ENCODE measurements at places on chromosomes 16 and 17. TPM values are rescaled to one million over a fixed set of nuclear protein-coding genes. Genes with fewer than 3 reads are reported as not detected.

Gene MATCAP1
- 0.58 TPM for polyA plus RNA-seq

- no peak overlapping the region for H3K27ac ChIP-seq
- no peak overlapping the region for H3K4me3 ChIP-seq
- no peaks in the 10 kb centered on the region for H3K4me1 ChIP-seq
- no peak for DNase-seq
- peaks cover 71% of the 10 kb centered on the region for H3K36me3 ChIP-seq
Observed at GRCh38 chr16:87723226-87723623, 42.6 kb downstream of the KLHDC4 start.

GRCh38 chr16:85625053-85625452 is 11.9 kb downstream of the GSE1 start:
- H3K36me3 ChIP-seq: peaks cover 24% of the 10 kb centered on the region
- no peak for DNase-seq

- H3K4me1 ChIP-seq: no peaks in the 10 kb centered on the region
- no peak for DNase-seq
- H3K27me3 ChIP-seq: no peaks in the 10 kb centered on the region
- H3K36me3 ChIP-seq: no peaks in the 10 kb centered on the region
- H3K4me3 ChIP-seq: no peak overlapping the region
Observed at GRCh38 chr16:26770547-26770946, 296.2 kb upstream of the C16orf82 start.

DNA sequence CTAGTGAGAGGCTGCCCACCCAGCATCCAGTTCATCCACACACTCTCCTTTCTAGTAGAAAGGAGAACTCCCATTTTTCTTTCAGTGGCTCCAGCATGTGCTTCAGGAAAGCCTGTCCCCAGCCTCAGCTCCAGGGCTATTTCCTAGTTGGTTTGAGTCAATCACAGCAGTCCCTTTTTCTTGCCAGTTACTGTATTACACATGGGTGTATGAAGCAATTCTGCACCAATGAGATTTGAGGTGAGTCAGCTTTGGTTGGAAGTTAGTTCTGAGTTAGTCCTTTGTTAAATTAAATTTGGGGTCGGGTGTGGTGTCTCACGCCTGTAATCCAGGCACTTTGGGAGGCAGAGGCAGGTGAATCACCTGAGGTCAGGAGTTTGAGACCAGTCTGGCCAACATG is 24.8 kb downstream of the RAD51D start:
- H3K27me3 ChIP-seq: no peaks in the 10 kb centered on the region
- H3K27ac ChIP-seq: no peak overlapping the region
- peak; percentile 74 for DNase-seq
- peaks cover 15% of the 10 kb centered on the region for H3K4me1 ChIP-seq
- no peak overlapping the region for H3K4me3 ChIP-seq
- peaks cover 12% of the 10 kb centered on the region for H3K36me3 ChIP-seq

GRCh38 chr17:51423421-51424160 is 163.2 kb downstream of the UTP18 start:
- no peak overlapping the region for H3K4me3 ChIP-seq
- no peaks in the 10 kb centered on the region for H3K27me3 ChIP-seq
- no peaks in the 10 kb centered on the region for H3K36me3 ChIP-seq
- no peak for DNase-seq

DNA sequence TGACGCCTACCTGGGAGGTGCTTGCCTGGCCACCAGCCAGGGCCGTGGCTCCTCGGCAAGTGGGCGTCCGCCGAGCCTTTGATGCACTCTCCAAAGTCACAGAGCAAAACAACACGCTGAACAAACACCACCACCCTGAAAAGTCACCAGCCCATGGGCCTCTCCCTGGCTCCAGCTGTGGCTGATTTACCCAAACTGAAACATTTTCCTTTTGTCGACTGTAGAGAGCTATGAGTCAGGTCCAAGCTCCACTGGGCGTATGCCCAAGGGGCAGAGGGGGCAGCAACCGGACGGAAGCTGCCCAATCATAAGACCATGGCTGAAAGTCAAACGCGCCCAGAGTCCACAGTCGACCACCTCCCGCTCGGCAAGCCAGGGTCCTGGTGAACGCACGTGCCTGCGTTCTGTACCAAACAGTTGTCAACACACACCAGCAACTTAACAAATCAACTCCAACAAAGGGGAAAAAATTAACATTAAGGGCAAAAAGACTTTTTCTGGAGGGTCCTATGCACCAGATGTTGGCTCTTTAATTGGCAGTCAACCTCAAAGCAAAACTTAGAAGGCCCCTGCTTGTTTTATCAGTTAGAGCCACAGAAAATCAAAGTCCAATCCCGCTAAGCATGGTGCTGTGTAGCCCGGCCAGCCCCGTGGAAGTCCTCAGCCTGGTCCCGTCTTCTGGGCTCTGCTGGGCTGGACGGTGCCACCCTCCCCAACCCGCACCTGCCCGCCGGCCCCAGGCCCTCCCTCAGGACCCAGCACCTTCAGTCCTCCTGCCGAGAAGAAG is 47.3 kb downstream of the TBC1D16 start:
- no peaks in the 10 kb centered on the region for H3K36me3 ChIP-seq
- no peak overlapping the region for H3K27ac ChIP-seq
- DNase-seq: no peak
- peaks cover 17% of the 10 kb centered on the region for H3K4me1 ChIP-seq

DNA sequence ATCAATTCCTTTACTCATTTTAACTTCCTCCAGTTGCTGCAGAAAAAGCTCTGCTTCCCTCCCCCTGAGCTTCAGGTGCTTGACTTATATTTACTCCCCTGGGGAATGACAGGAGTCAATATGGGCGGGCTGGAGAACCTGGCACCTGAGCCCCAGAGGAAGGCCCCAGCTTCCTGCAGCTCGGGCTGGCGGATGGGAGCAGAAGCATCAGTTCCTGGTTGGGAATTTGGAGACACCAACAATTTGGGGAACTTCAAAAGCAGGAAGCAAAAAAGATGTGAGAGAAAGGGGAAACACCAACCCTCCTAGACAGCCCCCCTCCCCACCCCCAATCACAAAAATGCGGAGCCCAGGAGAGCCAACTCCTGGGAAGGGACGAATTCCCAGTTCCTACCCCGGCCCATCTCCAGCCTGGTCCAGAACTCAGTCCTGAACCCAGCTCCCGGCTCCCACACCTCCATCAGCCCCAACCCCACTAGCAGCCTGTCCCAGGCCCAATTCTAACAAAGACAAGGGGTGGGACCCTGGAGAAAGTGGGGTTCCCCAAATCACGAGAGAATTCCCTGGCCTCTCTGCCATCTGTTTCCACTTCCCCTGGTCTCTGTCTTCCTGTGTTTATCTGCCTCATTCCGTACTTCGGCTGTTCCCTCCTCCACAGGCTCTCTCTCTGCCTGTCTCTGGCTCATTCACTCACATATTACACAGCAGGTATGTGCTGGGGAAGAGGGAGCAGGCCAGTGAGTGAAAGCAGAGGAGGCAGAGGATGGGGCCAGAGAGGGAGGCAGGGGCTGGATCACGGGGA is 16.2 kb upstream of the ASGR2 start:
- H3K27ac ChIP-seq: peak overlapping the region; percentile 100
- peak overlapping the region; percentile 49 for H3K4me3 ChIP-seq
- no peaks in the 10 kb centered on the region for H3K27me3 ChIP-seq

Gene CFAP97D1
- polyA plus RNA-seq: not detected

Gene RFNG
- polyA plus RNA-seq: 1.5 TPM

Gene CLEC18C
- 0.04 TPM for polyA plus RNA-seq

Gene OTOP2
- not detected for polyA plus RNA-seq

DNA sequence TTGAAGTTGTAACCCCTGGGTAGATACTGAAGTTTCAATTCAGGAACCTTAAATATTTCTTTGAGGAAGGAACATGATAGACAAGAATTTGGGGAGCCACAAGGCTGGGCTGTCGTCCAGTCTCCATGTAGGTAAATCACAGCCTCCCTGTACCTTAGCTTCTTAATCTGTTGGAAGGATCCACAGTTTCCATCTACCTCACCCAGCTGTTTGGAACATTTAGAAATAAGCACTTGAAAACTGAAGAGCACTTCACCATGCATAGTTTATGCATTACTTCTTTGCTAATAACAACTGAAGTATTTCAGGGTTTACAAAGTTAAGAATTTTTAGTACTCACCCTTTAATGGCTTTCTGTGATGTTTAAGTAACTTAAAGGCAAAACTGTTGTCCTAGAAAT is 17.2 kb downstream of the TXNDC11 start:
- no peak overlapping the region for H3K4me3 ChIP-seq
- H3K4me1 ChIP-seq: peaks cover 27% of the 10 kb centered on the region
- no peak overlapping the region for H3K27ac ChIP-seq
- H3K36me3 ChIP-seq: peaks cover 61% of the 10 kb centered on the region

Gene CPSF4L
- polyA plus RNA-seq: not detected

Gene HBM
- not detected for polyA plus RNA-seq

Gene WNK4
- polyA plus RNA-seq: not detected

Gene SYCE1L
- polyA plus RNA-seq: not detected

Gene ABAT
- polyA plus RNA-seq: 7.2 TPM

- no peak overlapping the region for H3K27ac ChIP-seq
- no peaks in the 10 kb centered on the region for H3K27me3 ChIP-seq
- H3K36me3 ChIP-seq: no peaks in the 10 kb centered on the region
- DNase-seq: no peak
Observed at GRCh38 chr17:80012765-80013741, 22.6 kb downstream of the TBC1D16 start.

- H3K36me3 ChIP-seq: no peaks in the 10 kb centered on the region
- H3K4me1 ChIP-seq: no peaks in the 10 kb centered on the region
- no peak overlapping the region for H3K27ac ChIP-seq
- no peaks in the 10 kb centered on the region for H3K27me3 ChIP-seq
Observed at GRCh38 chr17:12983991-12984884, 33.6 kb downstream of the ELAC2 start.

DNA sequence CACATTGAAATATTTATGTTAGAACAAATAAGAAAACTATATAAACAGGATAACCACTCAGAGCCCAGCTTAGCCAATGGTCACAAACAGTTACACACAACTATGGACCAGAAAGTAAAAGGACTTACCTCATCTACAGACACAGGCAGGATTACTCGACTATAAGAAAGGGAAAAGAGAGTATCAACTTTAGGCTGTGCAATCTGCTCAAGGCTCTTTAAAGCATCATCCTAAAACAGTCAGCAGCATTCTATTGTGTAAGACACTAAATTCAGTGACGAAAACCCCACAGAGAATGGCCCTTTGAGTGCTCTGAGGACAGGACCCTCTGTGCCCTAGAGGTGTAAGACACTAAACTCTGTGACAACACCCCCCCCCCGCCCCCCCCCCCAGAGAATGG is 4.2 kb downstream of the PITPNA start:
- H3K27me3 ChIP-seq: no peaks in the 10 kb centered on the region
- H3K36me3 ChIP-seq: peaks cover 10% of the 10 kb centered on the region
- H3K4me1 ChIP-seq: peaks cover 41% of the 10 kb centered on the region
- no peak overlapping the region for H3K27ac ChIP-seq

DNA sequence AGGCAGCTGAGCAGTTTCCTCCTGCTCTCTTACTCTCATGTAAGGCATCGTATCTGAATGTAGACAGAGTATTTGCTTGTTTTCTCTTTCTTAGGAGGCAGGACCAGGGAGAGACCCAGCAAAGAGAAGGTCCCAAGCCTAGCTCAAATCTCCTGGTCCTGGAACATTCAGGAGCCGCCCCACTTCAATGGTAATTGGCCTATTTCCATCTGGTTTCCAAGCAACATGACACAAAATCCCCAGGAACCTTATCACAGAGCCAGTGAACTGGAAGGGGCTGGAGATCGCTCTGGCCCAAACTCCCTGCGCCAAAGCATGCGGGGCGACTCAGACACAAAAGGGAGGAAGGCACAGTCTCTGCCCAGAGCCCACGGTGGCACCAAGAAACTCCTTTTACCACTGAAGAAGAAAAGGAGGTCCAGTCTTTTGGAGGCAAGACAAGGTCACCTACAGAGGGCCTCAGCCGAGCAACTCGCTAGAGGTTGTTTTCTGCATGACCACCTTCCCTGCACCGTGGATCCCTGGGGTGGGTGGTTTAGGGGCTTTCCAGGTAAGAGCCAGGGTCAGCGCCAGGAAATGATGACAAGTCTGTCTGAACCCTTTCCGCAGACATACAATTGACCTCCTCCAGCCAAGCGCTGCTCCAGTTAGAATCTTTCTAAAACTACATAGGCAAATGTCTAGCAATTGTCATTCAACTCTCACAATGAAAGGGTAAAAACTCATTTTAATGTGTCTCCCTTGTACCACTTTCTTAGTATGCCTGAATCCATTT is 394.7 kb downstream of the SOX9 start:
- H3K27me3 ChIP-seq: no peaks in the 10 kb centered on the region
- H3K4me1 ChIP-seq: no peaks in the 10 kb centered on the region
- H3K4me3 ChIP-seq: no peak overlapping the region
- DNase-seq: no peak
- no peaks in the 10 kb centered on the region for H3K36me3 ChIP-seq

- peaks cover 85% of the 10 kb centered on the region for H3K4me1 ChIP-seq
- H3K4me3 ChIP-seq: peak overlapping the region; percentile 68
- H3K36me3 ChIP-seq: no peaks in the 10 kb centered on the region
- DNase-seq: no peak
- peaks cover 35% of the 10 kb centered on the region for H3K27me3 ChIP-seq
Observed at GRCh38 chr17:42182927-42183734, 2.1 kb downstream of the HCRT start.

DNA sequence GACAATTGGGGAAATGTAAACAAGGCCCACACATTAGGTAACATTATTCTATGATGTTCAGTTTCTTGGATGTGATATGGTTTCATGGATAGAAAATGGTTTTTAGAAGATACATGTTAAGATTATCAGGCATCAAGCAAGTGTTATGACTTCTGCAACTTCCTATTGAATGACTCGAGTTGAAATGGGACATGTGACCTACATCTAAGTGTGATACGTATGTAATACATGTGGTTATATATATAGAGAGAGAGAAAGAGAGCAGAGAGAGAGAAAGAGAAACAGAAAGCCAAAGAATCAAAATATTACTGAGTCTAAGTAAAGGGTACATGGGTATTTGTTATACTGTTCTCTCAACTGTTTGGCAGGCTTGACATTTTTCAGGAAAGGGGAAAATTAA is 1.7 kb downstream of the TMEM170A start:
- H3K36me3 ChIP-seq: peaks cover 2% of the 10 kb centered on the region
- peaks cover 23% of the 10 kb centered on the region for H3K4me1 ChIP-seq
- peak; percentile 49 for DNase-seq
- no peaks in the 10 kb centered on the region for H3K27me3 ChIP-seq
- H3K27ac ChIP-seq: peak overlapping the region; percentile 36

GRCh38 chr17:65942592-65942991 is 249.3 kb downstream of the CEP112 start:
- H3K27me3 ChIP-seq: no peaks in the 10 kb centered on the region
- H3K27ac ChIP-seq: no peak overlapping the region
- H3K4me3 ChIP-seq: no peak overlapping the region
- H3K36me3 ChIP-seq: no peaks in the 10 kb centered on the region
- no peak for DNase-seq

All from CD14-positive monocyte (primary cell).